Stimulated activated CD4-positive, alpha-beta T cell treated with anti-CD3 and anti-CD28 coated beads, Interleukin-12 subunit alpha, Interleukin-12 subunit beta, amount 100 ng/mL, for 48 hours (primary cell): ENCODE measurements at places on chromosomes 4 and X.

GRCh38 chrX:23656684-23657083 is 10.6 kb upstream of the PRDX4 start:
- DNase-seq: no peak

- DNase-seq: no peak
Measured at GRCh38 chr4:77636902-77637301, 31.3 kb downstream of the CXCL13 start.

GRCh38 chr4:110618581-110619462 is 4.1 kb downstream of the PITX2 start:
- no peak for DNase-seq

DNA sequence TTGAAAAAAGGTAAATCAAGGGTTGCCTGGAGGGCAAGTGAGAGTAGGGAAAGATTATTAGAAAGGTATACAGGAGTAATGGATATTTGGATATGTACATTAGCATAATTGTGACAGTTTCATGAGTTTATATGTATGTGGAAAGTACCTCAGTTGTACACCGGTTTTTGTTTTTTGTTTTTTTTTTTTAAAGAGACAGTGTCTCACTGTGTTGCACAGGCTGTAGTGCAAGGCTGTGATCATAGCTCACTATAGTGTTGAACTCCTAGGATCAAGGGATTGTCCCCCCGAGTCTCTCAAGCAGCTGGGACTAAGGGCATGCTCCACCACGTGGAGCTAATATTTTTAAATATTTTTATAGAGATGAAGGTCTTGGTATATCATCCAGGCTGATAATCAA is 15.3 kb upstream of the HPGD start:
- no peak for DNase-seq
